Forelimb muscle (tissue), 1 donor: ENCODE measurements at places on chromosomes 4 and X.

- DNase-seq = no peak
These were observed 9.9 kb downstream of the CASK start for GRCh38 chrX:41913476-41913875.

DNA sequence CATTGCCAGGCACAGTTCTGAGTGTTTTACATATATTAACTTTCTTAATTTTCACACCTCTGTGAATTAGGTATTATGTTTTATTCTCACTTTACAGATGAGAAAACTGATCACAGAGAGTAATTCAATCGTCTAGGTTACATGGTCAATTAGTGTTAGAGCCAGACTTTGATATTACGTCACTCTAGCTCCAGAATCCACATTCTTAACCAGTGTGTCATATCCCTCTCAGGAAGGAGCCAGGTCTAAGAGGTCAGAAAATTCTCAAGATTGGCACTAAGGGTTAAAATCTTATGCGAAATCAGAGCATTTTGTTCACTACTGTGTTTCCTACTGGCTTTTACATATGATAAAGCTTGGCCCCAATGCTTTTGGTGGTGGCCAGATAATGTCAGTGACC is 7.4 kb downstream of the DMP1 start:
- no peak for DNase-seq

DNA sequence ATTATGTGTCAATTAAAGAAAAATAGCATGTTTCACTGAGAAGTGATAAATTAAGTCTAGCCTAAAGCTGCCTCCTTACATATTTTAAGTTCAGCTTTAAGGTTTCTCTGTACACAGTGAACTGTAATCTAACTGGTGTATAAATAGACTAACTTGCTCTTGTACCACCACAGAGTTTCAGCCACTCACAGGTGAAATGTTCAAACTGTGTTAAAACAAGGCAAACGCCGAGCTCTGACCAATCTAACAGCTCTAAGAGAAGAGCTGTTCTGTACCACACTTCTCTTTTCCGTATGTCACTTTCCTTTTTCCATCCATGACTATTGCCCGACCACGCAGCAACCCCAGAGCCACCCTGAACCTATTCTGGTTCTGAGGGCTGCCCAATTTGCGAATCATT is 64.5 kb downstream of the DCHS2 start:
- no peak for DNase-seq

DNA sequence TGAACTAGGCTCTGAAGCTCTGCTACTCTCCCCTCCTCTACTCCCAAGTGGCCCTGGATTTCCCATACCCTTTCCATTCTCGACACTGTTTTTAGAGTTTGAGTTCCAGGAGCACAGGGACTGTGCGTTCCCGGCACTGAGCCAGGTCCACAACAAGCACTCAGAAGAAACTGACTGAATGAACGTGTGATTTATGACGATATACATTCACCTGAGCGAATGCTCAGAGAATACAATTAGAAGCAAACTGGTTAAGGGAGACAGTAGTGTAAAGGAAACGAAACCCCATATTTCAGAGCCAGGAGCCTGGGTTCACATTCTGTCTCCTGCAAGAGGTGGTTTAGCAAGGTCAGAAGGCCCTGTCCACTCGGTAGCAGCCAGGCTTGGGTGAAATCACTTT is 1.4 kb upstream of the KIAA0232 start:
- no peak for DNase-seq

DNA sequence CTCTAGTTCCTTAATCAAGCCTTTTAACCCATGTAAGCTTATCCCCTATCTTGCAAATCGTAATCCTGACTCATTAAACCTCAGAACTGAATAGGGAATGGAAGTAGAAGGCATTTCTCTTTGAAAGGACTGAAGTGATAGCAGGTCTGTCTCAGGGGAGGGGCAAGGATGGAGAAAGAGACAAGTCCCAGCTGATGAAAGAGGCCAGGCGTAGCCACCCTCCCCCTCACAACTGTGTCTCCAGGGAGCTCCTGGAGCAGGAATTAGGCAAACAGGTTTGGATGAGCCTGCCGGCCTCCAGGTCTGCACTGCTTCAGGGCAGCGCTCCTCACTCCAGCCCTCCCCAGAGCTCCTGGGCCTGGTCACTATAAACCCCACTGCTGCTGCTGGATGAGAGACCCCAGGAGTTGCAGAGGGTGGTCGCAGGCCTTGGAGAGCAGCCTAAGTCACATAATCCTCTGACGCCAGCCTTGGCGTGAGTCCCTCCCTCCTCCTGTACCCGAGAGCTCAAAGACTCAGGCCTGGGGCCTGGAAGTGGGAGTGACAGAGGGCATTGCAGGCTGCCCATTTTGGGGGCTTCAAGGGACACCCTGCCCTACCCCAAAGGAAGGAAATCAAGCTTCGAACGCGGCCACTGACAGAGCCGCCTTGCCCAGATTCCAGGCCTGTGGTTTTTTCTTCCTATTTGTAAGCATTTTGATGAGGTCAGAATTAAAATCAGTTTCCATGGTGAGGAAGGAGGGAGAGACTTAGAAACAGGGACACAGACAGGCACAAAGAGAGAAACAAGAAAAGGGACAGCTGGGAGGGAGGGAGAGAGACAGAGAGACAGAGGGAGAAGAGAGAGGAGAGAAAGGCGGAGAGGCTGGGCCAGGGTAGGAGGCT is 21.2 kb upstream of the MSX1 start:
- DNase-seq = no peak

- DNase-seq = no peak
These were observed 10.4 kb upstream of the MAEA start for GRCh38 chr4:1279253-1279652.

GRCh38 chr4:40596522-40596921 is 33.1 kb downstream of the RBM47 start:
- DNase-seq = no peak

DNA sequence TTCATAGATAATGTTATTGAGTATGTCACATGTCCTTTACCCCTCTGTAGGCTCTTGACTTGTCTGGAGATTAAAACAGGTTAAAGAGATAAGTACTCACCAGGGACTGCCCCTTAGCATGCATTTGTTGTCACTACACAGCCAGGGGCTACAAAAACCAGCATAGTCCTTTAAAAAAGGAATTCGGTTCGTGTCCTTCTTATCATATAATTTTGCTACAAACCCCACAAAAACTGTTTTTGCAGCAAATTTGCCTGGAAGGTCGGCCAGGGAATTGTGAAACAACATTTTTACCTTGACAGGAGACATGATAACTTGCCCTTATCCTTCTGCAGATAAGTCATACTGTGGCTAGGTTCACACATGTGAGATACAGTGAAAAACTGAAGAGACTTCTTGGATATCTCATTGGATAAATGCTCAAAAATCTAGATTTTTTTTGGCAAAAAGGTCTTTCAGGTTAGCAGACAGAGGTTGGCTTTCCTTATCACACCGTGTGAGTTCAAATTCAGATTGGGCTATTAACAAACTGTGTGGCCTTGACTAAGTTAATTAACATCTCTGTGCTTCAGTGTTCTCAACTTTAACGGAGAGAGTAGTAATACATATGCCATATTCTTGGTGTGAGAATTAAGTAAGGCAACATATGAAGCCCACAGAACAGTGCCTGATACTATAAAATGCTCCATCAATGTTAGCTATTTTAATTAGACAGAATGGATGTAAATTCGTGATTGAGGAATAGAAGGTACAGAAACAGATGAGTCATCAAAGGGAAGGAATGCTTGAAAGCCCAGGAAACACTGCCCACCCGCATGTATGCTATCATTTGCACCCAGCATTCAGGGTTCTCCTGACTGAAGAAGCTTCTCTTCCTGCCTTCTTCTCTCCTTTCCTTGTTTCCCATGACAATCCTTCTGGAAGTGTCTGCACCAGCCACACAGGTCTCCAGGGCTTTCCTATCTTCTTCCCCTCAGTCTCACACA is 30.0 kb downstream of the FAM9C start:
- DNase-seq = no peak

DNA sequence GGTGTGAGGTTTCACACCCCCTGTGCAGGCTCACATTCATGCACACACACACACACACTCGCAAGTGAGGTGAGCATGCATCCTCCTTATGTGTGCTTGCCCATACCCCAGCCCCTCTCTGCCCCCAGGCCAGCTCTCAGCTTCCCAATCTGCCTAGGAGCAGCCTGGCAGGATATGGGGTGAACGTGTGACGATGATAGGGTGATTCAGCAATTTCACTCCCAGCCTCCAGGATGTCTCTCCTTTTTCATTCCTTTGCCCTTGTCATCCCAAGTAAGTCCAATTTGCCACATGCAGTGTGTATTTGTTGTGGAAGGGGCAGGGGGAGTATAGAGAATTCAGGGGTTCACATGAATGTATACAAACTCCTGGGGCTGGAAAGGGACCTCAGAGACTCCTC is 7.2 kb downstream of the STARD8 start:
- no peak for DNase-seq

DNA sequence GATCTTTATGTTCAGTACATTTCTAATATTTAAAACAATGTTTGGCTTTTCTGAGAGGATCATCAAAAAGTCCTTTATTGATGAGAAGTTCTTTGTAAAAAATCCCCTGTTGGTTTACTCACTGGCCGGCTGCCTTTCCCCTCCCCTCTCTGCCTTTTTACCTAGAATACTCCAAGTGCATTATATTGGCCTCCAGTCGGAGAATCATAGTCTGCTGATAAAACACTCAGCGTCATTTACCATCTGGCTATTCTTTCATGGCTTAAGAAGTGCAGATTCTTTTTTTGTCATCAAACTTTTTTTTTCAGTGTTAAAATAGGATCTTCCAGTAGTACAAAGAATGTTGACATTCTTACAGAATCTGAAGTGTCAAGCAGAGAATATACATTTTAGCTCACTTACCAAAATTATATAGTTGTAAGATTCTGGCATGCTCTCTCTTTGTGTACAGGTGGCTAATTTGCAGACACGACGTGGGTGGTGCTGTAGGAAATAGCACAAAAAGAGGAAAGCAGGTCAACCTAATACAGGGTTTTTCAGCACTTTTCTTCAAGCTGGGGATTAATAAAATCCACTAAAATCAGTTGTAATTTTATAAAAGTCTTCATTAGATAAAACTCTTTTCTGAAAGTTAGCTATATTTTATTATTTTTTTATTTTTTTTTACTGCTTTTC is 731.8 kb downstream of the KCTD8 start:
- DNase-seq = no peak
